Right atrium auricular region (tissue), 2 donors: ENCODE measurements at places on chromosomes 4 and X.

DNA sequence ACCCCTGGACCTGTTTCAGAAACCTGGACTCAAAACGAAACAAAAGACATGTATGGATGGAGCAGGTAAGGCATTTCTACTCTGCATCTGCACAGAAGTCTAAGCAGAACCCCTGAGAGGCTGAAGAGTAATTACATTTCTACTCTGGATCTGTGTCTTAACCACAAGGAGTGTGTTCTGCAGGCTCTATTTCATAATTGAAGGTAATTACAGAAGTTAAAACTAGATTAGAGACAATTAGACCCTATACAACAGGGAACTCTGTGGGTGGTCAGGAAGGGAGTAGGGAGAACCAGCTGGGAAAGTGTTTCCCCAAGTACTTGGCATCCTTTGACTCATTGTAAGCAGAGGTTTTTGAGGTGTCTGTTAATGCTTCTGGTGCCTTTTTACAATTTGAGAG lies 69.8 kb downstream of the IGSF1 start:
- no peak for DNase-seq
- H3K4me1 ChIP-seq, result no peaks in the 10 kb centered on the region
- H3K36me3 ChIP-seq, result no peaks in the 10 kb centered on the region
- H3K27me3 ChIP-seq, result no peaks in the 10 kb centered on the region
- no peak overlapping the region for H3K27ac ChIP-seq

GRCh38 chrX:110172215-110172614 lies 145.7 kb downstream of the AMMECR1 start:
- H3K36me3 ChIP-seq, result peaks cover 7% of the 10 kb centered on the region
- DNase-seq, result no peak
- H3K4me3 ChIP-seq, result no peak overlapping the region
- H3K27me3 ChIP-seq, result no peaks in the 10 kb centered on the region
- no peak overlapping the region for H3K27ac ChIP-seq

GRCh38 chrX:155225774-155226173 lies 9.5 kb downstream of the VBP1 start:
- H3K4me3 ChIP-seq, result no peak overlapping the region
- no peaks in the 10 kb centered on the region for H3K27me3 ChIP-seq
- no peaks in the 10 kb centered on the region for H3K4me1 ChIP-seq
- peaks cover 21% of the 10 kb centered on the region for H3K36me3 ChIP-seq
- H3K27ac ChIP-seq, result no peak overlapping the region
- DNase-seq, result no peak

DNA sequence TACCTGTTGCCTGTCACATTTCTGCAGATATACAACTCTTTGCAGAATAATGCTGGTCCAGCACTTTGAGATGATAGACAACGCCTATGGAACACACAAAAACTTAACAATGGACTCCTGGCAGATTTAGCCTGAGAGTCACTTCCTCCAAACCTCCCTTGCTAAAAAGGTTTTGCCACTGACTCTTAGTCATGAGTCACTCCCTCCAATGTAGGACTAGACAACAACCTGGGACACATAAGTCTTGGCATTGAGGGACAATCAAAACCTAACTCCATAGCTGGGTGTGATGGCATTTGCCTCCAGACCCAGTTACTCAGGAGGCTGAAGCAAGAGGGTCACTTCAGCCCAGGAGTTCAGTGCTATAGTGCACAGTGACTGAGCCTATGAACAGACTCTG lies 22.0 kb upstream of the EIF4E start:
- no peak for DNase-seq
- no peaks in the 10 kb centered on the region for H3K36me3 ChIP-seq
- H3K4me1 ChIP-seq, result no peaks in the 10 kb centered on the region
- H3K27me3 ChIP-seq, result no peaks in the 10 kb centered on the region
- no peak overlapping the region for H3K4me3 ChIP-seq

DNA sequence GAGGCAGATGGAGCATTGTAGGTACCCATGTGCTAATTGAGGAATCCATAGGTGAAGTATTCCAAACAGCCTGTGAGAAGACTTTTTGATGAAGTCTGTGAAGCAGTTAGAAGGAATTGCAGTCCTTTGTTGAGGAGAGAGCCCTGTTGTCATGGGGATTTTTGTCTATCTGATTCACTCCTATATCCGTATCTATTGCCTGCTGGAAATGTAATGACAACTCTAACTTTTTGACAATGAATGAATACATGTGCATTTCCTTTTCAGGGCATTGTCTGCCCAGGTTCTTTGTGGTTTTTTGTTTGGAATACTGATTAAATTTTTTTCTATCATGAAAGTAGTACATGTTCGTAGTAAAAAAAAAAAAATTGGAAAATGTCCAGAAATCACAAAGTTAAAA lies 31.1 kb downstream of the STK32B start:
- H3K27me3 ChIP-seq, result no peaks in the 10 kb centered on the region
- no peak overlapping the region for H3K27ac ChIP-seq
- no peak for DNase-seq
- no peak overlapping the region for H3K4me3 ChIP-seq
- no peaks in the 10 kb centered on the region for H3K4me1 ChIP-seq

DNA sequence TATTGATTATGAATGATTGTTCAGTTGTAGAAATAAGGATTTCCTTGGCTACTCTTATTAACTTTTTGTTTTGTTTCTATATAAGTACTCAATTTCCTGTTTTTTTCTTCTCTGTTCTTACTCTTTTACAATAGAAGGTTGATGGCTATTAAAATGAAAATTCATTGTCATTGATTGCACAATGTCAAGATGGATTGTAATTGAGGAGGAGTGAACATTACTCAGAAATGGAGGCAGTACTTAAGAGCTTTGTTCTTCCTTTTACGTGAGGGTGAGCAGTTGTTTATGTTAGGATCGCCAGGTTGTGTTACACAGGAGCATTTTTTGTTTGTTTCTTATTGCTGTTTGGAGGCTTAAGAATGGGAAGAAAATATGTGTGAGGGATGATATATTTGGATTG lies 2062.4 kb downstream of the ARAP2 start:
- H3K27ac ChIP-seq, result no peak overlapping the region
- no peaks in the 10 kb centered on the region for H3K4me1 ChIP-seq
- no peak for DNase-seq
- no peaks in the 10 kb centered on the region for H3K27me3 ChIP-seq
- H3K36me3 ChIP-seq, result no peaks in the 10 kb centered on the region

- no peak for DNase-seq
- peaks cover 4% of the 10 kb centered on the region for H3K36me3 ChIP-seq
- peak overlapping the region; percentile 96 for H3K27ac ChIP-seq
- peaks cover 24% of the 10 kb centered on the region for H3K4me1 ChIP-seq
Measured at GRCh38 chr4:119211867-119212233, 663 bp upstream of the USP53 start.

- H3K4me1 ChIP-seq, result peaks cover 47% of the 10 kb centered on the region
- H3K36me3 ChIP-seq, result peaks cover 7% of the 10 kb centered on the region
- no peak overlapping the region for H3K4me3 ChIP-seq
Measured at GRCh38 chr4:147853706-147854105, 121.8 kb downstream of the ARHGAP10 start.

DNA sequence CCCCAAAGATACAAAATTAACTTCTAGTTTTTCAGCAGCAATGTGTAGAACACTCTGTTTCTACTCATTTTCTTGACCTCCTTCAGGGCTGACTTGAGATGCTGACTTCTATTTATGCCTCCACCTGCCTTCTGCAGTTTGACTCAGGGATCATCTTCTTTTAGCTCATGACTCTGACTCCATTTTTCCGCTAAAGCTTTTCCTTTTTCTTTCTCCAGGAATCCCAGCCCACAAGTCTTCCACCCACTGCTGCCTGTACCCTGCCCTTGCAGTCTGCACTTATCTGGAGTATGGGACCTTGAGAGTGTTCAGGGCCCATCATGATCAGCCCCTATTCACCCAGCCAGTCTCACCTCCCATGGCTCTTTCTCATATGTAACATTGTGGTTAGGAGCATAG lies 14.9 kb upstream of the KLHL2 start:
- H3K36me3 ChIP-seq, result no peaks in the 10 kb centered on the region
- DNase-seq, result no peak
- H3K27ac ChIP-seq, result no peak overlapping the region
- no peaks in the 10 kb centered on the region for H3K4me1 ChIP-seq
- no peak overlapping the region for H3K4me3 ChIP-seq

DNA sequence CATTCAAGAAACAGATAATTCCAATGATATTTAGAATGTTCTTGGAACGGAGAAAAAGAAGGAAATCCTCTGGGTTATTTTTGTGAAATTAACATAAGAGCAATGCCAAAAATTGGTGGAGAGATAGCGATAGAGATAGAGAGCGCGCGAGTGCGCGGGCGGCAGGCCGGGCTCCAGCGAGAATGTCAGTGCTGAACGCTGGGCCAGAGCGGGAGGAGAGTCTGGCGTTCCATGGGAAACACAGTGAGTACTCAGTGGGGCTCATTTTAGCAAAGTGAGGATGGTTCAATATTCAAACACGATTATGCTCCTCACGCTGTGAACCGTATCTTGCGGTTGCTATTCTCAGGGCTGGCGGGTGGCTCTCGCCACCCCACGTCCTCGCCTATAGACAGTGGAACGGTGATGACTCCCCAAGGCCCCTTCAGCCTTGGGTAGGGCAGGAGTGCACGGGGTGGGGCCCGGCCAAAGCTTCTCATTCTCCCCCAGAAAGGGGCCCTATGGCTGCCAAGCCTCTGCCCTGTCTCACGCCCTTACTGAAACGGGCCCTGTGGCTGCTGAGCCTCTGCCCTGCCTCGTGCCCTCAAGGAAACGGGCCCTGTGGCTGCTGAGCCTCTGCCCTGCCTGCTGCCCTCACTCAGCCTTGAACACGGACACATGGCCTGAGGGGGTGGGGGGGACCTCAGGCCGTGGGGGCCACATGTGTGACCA lies 16.9 kb downstream of the CPLX1 start:
- H3K4me1 ChIP-seq, result no peaks in the 10 kb centered on the region
- H3K27me3 ChIP-seq, result no peaks in the 10 kb centered on the region
- H3K4me3 ChIP-seq, result no peak overlapping the region
- H3K36me3 ChIP-seq, result no peaks in the 10 kb centered on the region
- H3K27ac ChIP-seq, result no peak overlapping the region

DNA sequence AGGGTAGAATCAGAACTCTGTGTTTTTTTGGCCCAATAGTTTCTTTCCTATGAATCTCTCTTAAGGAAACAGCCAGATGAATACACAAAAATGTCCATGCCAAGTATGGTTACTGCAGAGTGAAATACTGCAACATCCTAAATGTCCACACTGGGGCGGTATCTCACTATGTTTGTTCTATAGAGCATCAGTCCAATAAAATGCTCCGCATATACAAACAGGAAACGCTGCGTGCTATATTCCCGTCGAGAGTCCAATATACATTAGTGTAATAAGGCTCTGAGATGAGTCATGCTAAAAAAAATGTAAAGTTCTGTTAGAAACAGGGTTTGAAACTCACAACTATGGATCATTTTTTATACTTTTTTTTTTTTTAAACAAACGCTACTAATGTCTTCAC lies 72.9 kb upstream of the ENOX2 start:
- H3K27ac ChIP-seq, result no peak overlapping the region
- peaks cover 4% of the 10 kb centered on the region for H3K27me3 ChIP-seq
- no peak for DNase-seq
- no peaks in the 10 kb centered on the region for H3K4me1 ChIP-seq

- no peaks in the 10 kb centered on the region for H3K4me1 ChIP-seq
- DNase-seq, result no peak
- H3K27ac ChIP-seq, result no peak overlapping the region
- no peaks in the 10 kb centered on the region for H3K36me3 ChIP-seq
- no peaks in the 10 kb centered on the region for H3K27me3 ChIP-seq
Measured at GRCh38 chr4:151874328-151874727, 113.5 kb upstream of the GATB start.

GRCh38 chrX:17459661-17460060 lies 84.7 kb downstream of the NHS start:
- DNase-seq, result no peak
- no peaks in the 10 kb centered on the region for H3K4me1 ChIP-seq
- H3K27me3 ChIP-seq, result no peaks in the 10 kb centered on the region
- no peak overlapping the region for H3K27ac ChIP-seq
- no peak overlapping the region for H3K4me3 ChIP-seq

- peaks cover 30% of the 10 kb centered on the region for H3K36me3 ChIP-seq
- no peak overlapping the region for H3K4me3 ChIP-seq
- peak overlapping the region; percentile 4 for H3K27ac ChIP-seq
- no peaks in the 10 kb centered on the region for H3K27me3 ChIP-seq
- no peaks in the 10 kb centered on the region for H3K4me1 ChIP-seq
Measured at GRCh38 chr4:64305565-64306254, 103.5 kb downstream of the TECRL start.

DNA sequence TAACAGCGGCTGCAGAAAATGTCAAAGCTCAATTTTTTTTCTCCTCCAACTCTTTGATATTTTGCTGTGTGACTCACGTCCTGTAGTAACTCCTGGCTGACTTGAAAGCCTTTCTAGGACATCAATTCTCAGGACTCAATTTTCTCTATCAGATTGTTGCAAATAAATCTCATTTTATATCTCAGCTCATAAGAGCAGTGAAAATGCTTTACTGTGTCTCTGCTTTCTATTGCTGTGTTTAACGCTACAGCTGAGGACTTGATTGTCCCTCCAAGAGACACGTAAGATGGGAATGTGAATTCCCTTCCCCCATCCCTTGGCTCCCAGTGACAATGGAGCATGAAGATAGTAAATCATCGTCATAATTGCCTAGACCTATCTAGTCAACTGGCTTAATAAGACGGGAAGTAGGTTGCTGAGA lies 20.5 kb upstream of the CBR4 start:
- H3K4me1 ChIP-seq, result no peaks in the 10 kb centered on the region

DNA sequence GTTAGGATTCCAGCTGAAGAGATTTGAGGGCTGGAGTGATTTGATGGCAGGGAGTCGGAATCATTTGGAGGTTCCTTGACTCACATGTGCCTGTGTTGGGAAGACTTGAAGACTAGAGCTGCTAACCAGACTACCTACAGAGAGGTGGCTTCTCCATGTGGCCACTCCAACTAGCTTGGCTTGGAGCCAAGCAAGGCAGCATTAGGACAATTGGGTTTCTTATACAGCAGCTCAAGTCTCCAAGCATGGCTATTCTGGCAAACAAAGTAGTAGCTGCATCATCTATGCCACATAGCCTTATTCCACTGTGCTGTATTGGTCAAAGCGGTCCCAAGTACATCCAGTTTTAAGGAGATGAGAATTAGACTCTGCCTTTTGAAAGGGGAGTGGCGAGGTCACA lies 171.7 kb upstream of the SLC4A4 start:
- no peak overlapping the region for H3K27ac ChIP-seq
- H3K27me3 ChIP-seq, result no peaks in the 10 kb centered on the region
- H3K4me1 ChIP-seq, result no peaks in the 10 kb centered on the region
- no peaks in the 10 kb centered on the region for H3K36me3 ChIP-seq

GRCh38 chrX:2928191-2928582 lies 952 bp downstream of the ARSD start:
- no peaks in the 10 kb centered on the region for H3K36me3 ChIP-seq
- no peaks in the 10 kb centered on the region for H3K4me1 ChIP-seq
- DNase-seq, result peak; percentile 59
- H3K4me3 ChIP-seq, result peak overlapping the region; percentile 73
- H3K27ac ChIP-seq, result peak overlapping the region; percentile 95

DNA sequence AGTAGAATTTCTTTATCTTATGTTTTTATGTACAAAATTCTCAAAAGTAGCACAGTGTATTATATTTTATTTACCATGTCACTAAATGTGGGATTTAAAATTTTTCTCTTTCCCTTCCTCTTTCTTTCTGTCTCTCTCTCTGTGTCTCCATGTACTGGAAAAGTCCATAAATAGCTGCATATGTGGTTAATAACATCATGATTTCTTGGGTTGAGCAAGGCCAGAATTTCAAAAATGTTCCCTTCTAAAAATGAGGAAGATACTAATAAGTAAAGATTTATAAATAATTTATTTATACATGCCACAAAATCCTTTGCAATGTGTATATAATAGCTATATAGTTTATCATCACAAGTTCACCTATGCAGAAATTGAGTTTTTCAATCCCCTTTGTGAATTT lies 29.1 kb upstream of the DKK2 start:
- H3K36me3 ChIP-seq, result no peaks in the 10 kb centered on the region
- H3K4me1 ChIP-seq, result no peaks in the 10 kb centered on the region
- no peaks in the 10 kb centered on the region for H3K27me3 ChIP-seq
- no peak overlapping the region for H3K4me3 ChIP-seq
- no peak for DNase-seq

GRCh38 chr4:21697583-21697982 lies 251.0 kb downstream of the KCNIP4 start:
- H3K36me3 ChIP-seq, result no peaks in the 10 kb centered on the region
- H3K27me3 ChIP-seq, result no peaks in the 10 kb centered on the region
- no peak overlapping the region for H3K27ac ChIP-seq
